Right atrium auricular region (tissue), 2 donors: ENCODE measurements at places on chromosomes 2 and 18. TPM values are rescaled to one million over a fixed set of nuclear protein-coding genes. Genes with fewer than 3 reads are reported as not detected.
A peak's percentile ranks its signal among the peaks of the same experiment; 100 is the strongest.

DNA sequence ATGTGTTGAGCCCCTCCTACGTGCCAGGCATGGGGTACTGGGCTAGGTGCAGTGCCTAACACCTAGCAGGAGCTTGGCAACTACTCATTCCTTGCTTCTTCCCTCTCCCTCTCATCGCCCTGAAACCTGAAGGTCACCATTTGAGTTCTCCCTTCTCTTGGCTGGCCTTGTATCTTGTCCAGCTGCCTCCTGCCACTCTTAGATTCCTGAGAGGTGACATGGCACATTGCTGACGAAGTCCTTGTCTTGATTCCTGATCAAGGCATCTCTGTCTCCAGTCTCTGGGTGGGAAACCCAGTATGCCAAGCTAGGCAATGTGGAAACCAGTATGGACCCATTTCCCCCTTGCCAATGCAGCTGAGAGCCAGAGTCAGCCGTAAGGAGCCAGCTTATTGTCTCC lies 9.0 kb upstream of the EFR3B start:
- DNase-seq, result no peak

DNA sequence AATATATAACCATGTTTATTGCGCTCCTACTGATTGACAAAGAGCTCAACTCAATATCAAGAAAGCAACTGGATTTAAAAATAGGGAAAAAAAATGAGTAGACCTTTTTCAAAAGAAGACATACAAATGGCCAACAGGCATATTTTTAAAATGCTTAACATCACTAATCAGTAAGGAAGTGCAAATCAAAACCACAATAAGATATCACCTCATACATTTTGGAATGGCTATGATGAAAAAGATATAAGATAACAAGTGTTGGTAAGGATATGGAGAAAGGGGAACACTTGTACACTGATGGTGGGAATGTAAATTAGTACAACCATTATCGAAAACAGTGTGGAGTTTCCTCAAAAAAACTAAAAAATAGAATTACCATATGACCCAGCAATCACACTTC lies 5.6 kb upstream of the GALNT5 start:
- no peak for DNase-seq

DNA sequence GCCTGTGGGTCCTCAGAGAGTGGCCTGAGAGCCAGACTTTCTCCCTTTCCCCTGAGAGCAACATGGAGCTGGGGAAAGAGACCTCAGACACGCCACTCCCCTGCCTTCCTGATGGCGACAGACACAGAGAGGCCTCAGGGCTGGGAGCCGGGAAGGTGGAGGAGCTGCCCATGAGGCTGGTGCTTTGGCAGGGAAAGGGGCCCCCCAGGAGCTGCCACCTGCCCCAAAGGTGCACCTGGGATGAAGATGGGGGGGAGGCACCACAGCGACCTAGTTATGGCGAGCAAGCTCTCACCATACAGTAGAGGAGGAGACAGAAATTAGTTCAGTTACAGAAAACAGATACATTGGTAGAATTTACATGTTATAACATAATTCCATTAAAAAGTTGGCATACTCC lies 80.7 kb upstream of the PXDN start:
- no peak for DNase-seq

DNA sequence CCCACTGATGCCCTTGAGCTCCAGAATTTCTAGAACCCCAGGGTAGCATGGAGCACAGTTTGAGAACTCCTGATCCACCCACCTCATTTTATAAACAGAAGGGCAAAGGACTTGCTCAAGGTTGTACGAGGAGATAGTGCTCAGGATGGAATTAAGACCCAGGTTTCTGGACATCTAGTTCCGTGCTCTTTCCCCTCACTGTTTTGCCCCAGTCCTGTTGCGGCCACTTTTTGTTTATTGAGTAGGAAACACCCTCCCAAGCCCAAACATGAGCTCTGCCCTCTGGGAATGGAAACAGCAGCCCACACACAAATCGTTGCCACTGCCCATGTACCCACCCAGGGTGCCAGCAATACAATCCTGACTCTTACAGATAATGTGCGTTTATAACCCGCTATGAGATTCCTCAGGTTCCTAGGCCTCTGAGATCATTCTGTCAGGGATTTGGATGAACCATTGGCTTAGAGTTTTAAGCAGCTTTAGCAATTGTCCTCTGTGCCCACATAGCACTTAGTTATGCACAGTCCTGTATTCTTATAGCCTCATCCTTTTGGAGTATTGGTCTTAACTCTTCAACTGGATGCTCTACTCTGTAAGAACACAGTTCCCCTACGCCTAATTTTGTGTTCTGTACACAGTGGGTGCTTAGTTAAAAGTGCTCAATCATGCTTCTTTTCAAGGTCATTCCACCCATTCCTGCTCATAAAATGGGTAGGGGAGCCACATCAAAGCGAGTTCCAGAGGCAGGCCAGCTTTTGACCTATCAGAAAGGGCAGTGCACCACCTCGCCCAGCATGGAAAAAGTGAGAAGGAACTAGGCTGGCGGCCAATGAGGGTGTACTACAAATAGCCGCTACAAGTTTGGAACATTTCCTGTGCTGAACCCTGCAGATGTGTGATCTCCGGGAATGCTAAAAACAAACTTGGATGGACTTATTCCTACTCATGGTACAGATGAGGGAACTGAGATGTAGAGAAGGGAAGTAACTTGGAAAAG lies 60.3 kb upstream of the IGFBP2 start:
- peak; percentile 79 for DNase-seq

DNA sequence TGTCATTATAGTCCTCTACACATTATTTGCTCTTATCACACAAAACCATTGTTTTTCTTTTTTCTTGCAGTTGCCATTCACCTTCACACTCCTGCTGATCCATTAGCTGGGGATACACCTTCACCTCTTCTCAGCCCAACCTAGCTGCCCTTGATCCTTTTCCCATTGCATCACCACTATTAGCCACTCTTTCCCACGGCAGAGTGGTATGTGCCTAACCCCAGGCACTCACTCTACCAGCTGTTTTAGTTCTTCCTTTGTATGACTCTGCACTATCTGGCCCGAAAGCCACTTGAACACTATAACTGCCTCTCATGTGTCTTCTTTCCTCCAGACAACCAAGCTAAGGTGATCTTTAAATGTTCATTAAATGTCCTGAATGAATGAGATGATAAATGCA lies 145.4 kb upstream of the PIK3C3 start:
- no peak for DNase-seq

- DNase-seq, result no peak
Measured at GRCh38 chr18:56097621-56098020, 509.6 kb upstream of the TCF4 start.

DNA sequence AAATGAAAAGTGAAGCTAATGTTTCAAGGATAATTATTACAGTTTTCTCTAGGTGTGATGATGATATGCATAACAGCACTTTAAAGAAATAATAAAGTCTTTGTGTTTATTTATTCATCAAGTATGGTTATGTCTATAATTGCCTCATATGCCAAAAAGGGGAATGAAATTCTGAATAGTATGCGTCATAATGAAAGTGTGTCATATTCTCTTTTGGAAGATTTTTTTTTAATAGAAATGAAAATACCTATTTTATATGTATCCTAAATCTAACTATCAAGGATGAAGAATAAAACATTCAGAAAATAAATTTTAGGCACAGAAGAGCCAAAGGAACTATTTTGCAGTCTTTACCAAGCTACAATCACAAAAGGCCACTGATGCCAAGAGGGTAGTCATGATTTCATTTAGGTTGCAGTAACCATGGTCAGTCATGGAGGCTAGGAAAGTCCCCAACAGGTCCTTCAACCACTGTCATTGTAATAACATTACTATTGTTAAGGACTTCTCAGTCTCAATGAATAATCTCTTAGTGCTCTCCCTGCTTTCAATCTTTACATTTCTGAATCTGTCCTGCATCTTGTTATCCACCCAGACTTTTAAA lies 712.5 kb downstream of the DCDC2C start:
- DNase-seq, result no peak

OTX1 gene
- not detected for total RNA-seq

AQP12B gene
- total RNA-seq, result not detected

DNA sequence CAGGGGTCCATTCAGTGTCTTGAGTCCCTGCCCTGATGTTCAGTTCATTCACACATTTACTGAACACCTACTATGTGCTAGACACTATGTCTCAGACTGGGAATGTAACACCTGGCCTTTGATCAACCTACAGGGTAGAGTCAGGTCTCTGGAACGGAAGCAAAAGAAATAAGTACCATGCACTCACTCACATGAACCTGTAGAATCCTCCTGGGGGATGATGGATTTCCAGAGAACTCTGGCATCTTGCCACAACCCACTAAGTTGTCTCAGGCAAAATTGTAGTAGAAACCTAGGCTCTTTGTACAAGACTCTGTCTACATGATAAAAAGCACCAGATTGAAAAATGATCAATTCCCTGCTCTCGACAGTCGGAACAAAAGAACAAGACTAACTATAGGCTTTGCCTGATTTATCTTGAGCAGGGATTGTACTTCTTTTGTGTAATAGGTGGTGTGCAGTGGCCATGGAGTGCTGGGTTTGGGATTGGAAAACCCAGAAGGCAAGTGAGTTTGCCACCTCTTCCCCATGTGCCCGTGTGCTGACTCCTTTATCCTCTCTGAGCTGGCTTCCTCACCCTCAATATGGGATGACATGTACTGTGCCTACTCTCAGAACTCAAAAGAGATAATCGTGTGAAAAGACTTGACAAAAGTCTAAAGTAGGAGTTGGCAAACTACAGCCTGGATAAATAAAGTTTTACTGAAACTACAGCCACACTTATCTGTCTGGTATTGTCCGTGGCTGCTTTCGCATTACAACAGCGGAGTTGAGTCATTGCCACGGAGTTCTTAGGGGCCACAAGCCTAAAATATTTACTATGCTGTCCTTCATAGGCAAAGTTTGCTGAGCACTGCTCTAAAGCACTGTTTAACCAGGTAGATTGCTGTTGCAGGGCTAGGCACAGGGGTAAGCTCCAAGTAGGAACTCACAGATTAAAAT lies 4.4 kb downstream of the CAPN14 start:
- DNase-seq, result no peak

DNA sequence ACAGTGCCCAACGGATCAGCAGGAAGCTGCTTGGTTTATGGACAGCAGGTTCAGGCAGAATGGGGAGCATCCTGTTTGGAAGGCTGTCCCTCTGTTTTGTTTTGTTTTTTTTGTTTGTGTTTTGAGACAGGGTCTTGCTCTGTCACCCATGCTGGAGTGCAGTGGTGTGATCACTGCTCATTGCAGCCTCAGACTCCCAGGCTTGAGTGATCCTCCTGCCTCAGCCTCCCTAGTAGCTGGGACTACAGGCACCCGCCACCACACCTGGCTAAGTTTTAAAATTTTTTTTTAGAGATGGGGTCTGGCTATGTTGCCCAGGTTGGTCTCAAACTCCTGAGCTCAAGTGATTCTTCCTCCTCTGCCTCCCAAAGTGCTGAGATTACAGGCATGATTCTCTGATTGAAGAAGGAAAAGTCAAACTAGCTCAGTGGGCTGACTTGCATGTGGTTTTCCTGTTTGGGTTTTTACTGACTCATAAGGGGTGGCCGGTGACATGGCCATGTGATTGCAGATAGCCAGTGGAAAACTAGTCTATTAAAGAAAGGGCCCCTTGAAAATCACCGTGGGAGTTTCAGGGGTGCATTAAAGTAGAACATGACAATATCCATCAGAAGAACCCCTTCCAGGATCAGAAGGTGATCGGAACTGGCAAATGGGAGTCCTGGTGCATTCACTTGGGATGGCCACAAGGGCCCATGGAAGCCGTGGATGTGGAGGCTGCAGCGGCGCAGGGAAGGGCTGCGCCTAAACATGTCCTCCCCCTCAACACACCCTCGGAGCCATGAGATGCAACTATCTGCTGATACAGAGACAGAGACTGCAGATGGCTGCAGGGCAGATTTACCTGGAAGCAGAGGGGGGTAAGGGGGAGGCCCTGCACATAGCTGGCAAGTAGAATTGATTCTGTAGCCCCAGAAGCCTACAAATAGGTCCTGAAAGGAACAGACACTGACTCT lies 26.5 kb downstream of the AQP12B start:
- DNase-seq, result peak; percentile 28

DNA sequence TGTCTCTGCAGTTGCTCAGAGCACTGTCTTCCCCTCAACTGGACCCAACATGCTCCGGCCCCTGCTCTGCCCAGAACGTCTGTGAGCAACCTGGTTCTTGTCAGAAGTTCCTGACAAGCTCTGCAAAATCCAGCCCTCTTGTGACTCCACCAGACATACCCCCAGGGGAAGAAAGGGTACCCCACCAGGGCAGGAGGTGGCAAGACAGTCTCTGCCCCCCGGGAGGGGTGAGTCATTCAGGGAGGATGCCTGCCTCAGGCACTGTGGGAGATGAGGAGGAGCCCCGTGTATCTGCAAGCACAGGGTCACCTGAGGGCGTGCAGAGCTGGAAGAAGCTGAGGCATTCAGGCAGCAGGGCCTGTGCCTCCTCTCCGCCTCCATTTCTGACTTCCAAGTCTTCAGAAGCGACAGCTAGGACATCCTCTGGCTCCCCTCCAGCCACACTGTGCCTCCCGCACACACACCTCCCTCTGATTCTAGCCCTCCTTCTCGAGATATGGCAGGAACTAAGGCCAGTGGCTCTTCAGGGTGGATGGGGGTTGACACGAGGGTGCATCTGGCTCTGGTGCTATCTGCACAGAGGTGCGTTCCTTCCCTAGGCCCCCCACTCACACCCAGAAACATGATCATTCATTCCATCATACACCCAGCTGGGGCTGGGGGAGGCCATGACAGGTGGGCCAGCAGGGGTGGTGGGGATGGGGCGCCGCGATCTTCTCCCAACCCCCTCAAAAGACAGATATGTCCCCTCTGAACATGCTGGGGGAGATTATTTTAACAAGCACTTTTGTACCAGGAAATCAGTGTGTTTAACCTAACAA lies 222.2 kb downstream of the CYP26B1 start:
- no peak for DNase-seq

CAPN13 gene
- total RNA-seq, result not detected

DNA sequence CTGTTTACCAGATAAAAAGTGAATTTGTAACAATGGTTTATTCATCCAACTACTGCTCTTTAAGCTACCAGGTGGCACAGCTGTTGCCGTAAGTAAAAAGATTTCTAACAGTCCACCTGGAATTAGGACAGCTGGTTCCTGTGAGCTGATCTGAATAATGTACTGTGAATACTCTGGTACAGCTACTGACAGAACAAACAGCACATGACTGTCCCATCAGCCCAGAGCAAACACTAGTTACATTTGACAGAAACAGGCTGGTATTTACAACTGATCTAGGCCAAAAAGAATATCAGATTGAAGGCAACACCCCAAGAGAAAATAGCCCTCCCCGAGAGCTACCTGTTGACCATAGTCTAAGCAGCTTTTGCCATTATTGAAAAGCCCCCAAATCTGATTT lies 840.4 kb downstream of the CPS1 start:
- no peak for DNase-seq

GRCh38 chr18:59516356-59517155 lies 157.5 kb upstream of the LMAN1 start:
- DNase-seq, result peak; percentile 79

UGT1A5 gene
- not detected for total RNA-seq

GKN1 gene
- not detected for total RNA-seq

- DNase-seq, result no peak
Measured at GRCh38 chr18:36889742-36890141, 60.8 kb downstream of the KIAA1328 start.

NT5DC4 gene
- not detected for total RNA-seq

STAM2 gene
- total RNA-seq, result 26.8 TPM

SLC5A7 gene
- total RNA-seq, result not detected

GRCh38 chr2:99404797-99405669 lies 67.8 kb downstream of the EIF5B start:
- no peak for DNase-seq
